ENCODE measurements at places on chromosomes 6 and 20.

GRCh38 chr6:78810698-78811097, 56.7 kb upstream of the IRAK1BP1 start:
- no peak for DNase-seq

DNA sequence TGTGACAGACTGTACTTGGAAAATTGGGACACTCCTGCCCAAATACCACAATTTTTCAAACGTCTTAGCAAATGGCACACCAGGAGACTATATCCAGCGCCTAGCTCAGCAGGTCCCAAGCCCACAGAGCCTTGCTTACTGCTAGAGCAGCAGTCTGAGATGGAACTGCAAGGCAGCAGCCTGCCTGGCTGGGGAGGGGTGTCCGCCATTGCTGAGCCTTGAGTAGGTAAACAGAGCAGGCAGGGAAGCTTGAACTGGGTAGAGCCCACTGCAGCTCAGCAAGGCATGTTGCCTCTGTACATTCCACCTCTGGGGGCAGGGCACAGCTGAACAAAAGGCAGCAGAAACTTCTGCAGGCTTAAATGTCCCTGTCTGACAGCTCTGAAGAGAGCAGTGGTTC, 1003.3 kb upstream of the MAP3K7 start:
- DNase-seq: no peak

- DNase-seq: no peak
These were observed 125.3 kb downstream of the ANKS1A start for GRCh38 chr6:35014341-35014740.

DNA sequence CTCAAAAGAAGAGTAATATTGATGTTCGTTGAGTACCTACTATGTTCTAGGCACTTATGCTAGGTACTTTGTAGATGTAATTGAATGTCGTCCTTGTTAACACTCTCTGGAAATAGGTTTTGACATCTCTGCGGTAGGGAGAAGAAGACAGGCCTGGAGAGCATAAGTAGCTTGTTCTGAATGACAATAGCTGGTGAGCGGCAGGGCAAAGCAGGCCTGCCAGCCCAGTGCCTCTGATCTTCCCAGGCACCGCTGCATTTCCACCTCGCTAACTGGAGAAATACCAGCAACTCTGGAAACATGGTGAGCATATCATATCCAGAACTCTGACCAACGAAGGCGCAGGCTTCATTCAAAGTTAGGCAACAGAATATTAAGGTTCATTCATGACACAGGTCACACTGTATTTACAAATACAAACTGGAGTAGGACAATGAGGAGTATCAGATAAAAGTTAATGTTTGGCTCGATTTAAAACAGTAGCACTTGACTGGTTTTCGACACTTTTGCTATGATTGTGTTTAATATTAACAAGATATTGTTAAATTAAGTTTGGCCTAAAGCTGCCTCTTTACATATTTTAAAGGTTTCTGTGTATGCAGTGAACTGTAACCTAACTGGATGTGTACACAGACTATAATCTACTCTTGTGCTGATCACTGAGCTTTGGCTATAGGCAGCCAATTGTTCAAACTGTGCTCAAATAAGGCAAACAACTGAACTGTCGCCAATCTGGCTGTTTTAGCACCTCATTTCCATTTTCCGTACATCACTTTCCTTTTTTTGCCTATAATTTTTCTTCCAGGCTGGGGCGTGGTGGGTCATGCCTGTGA, 54.1 kb downstream of the PPP1R3G start:
- no peak for DNase-seq

- no peak for DNase-seq
These were observed 243.8 kb upstream of the FOXQ1 start for GRCh38 chr6:1068068-1068467.

DNA sequence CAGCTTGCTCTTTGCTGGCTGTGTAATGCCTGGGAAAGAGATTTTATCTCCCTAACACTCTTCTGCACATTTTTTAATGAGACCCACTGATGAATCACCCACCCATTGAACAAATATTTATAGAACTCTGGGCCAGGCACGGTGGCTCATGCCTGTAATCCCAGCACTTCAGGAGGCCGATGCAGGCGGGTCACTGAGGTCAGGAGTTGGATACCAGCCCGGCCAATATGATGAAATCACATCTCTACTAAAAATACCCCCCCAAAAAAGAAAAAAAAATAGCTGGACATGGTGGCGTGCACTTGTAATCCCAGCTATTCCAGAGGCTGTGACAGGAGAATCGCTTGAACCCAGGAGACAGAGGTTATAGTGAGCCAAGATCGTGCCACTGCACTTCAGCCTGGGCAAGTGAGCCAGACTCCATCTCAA, 82.1 kb upstream of the SIRPA start:
- DNase-seq: no peak

DNA sequence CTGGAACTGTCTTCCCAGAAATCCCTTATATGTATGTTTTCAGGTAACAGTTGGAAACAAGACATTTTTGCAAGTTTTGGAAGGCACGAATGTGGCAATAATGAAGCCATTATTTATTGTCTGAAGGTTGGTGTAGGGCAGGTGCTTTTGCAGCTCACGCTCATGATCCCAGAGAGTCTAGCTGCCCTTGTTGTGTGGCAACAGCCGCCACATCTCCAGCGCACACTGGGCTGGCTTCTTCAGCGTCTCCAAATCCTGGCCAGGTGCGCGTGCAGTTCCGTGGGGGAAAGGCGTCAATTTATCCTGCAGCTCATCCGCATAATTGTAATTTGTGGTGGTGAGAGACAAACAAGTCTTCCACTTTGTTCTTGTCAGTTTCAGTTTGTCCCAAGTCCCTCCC, 71.2 kb downstream of the TRDN start:
- DNase-seq: no peak

DNA sequence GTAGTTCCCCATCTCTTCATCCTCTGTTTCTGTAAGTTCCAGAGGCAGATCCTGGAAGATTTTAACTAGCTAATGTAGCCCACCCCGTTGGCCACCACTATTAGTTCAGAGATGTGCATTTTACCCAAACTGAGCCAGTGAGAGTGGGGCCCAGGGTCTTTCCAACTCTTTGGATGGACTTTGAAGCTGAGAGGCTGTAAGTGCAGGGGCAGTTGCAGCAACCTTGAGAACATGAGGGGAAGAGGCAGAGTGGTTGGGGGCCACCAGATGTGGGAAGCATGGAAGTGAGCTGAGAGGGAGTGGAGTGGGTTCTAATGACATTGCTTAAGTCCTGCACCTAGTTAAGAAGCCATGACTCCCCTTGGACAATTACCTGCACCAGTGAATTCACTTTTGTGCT, 72.2 kb downstream of the CDH26 start:
- DNase-seq: no peak

GRCh38 chr20:47982574-47983360, 197.5 kb upstream of the SULF2 start:
- DNase-seq: no peak

DNA sequence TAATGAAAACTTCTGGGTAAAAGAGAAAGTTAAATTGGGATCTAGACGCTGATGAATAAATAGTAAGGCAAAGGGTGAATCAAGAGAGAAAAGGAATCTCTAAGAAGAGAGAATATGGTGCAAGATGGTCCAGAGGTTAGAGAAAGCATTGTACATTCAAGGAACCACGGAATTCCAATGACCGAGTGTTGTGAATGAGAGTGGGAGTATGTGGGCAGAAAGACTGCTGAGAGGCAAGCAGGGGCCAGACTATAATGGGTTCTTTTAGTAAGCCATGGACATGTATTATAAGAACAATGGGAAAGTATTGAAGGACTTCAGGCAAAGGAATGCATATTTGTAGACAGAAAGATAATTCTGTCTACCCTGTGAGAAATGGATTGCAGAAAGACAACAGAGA, 45.2 kb downstream of the SPTLC3 start:
- DNase-seq: no peak

GRCh38 chr6:20790032-20790791, 256.0 kb downstream of the CDKAL1 start:
- DNase-seq: no peak

DNA sequence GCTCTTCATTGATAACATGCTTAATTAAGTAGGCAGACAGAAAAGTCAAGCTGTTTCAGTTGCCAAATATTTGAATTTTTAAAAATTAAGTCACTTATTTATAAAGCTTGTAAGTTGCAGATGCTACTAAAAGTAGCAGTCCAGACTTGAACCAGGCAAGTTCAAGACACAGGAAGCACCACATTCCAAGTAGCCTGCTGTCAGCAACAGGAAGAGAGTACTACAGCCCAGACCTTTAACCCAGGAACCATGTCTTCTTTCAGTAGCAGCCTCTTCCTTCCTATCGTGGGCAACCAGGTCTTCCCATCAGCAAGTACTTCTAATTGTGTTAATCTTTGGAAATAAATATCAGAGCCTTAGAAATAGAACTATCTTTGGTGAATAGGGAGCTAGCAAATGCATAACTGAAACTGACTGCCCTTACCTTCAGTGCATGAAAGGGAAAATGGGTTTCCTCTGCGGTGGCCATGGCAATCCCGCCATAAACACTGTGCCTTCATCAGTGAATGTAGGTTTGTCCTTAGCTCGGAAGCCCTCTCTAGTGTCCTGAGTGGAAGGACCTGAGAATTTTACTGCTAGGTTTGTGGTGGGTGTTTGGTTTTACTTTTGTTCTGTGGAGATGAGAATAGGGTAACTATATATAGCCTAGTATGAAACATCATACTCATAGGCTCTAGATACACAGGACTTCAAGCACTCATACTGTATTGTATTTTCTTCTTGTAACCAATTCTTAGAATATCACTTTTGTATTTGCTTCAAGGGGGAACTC, 95.6 kb downstream of the SYCP2 start:
- DNase-seq: no peak

DNA sequence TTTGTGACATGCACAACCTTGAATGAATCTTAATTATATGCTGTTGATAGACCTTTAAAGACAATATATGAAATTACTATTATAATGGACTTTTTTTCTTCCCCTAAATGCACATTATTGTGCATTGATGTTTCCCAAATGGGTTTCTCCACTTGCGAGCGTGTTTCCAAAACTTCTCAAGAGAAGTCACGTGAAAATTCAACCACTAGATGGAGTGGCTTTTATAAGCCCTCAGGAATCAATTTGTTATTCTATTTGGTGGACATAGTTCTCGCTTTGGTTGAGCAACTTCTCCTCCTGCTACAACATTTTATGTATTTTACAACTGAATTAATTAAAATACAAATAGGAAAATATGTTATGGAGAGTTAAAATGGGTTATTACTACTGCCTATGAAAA, 9.0 kb downstream of the CNR1 start:
- DNase-seq: no peak

DNA sequence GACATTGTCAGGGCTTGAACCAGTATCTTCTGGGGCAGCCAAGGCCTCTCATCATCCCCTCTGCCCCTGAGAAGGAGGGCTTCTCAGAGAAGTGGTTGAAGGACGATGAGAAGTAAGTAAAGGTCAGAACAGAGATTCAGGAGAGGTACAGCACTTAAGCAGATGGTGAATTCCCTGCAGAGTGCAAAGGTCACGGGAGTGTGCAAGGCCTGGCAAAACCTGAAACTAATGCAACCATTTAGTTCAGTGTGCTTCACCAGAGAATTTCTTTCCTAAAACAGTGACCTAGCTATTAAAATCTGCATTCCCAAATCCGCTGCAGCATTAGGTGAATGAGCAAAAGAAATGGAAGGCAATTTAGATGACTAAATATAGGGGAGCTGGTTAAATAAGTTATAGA, 58.4 kb downstream of the TRERF1 start:
- no peak for DNase-seq

- DNase-seq: no peak
These were observed 210.0 kb upstream of the SNX9 start for GRCh38 chr6:157613011-157613522.

GRCh38 chr6:38498805-38499445, 140.8 kb downstream of the BTBD9 start:
- no peak for DNase-seq

DNA sequence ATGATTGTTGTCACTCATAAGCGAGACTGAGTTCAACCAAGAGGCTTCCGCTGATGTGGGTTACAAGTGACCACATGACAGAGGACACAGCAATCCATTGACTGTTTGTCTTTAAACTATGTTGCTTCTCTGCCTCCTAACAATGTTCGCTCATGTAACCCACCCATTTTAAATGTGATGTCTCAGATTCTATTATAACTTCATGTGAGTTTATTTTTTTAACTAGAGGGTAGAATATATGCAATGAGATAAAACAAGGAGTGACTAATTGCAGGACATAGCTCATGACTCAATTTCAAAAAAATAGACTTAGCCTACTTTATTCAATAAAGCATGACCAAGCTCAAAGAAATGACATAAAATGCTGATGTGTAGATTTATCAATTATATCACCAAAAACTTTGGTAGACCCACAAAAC, 119.2 kb upstream of the SASH1 start:
- DNase-seq: no peak

GRCh38 chr20:10639737-10640556, 33.9 kb downstream of the JAG1 start:
- DNase-seq: no peak

DNA sequence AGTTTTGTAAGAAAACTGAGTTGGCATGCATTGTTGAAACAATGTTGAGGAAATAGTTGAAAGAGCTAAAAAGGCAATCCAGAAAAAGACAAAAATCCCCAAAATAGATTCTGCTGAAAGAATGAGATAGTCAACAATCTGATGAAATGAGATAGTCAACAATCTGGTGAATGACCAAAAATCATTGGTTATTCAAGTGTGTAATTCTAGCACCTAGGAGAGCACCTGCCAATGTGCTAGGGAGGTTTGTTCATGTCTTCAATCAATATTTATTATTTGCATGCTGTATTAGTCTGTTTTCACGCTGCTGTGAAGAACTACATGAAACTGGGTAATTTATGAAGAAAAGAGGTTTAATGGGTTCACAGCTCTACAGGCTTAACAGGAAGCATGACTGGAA, 307.1 kb upstream of the HSF2 start:
- no peak for DNase-seq

GRCh38 chr6:15901141-15902115, 227.5 kb upstream of the MYLIP start:
- DNase-seq: peak; percentile 32

DNA sequence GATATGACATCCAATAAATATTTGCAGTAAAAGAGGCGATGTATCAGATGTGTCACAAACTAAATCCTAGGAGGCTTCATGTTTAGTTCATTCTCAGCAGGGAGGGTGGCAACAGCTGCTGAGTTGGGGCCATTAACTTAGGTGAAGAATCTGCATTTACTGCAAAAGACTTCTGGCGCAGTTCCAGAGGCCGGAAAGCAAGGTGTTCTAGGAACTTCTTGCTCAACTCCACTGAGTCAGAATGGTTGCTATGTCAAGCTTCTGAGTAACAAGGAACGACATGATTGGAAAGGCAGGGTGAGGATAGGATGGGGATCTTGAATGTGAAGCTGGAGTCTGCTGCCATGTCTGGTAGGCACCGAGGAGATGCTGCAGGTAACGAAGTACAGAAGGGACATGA, 11.7 kb downstream of the ADNP start:
- no peak for DNase-seq

DNA sequence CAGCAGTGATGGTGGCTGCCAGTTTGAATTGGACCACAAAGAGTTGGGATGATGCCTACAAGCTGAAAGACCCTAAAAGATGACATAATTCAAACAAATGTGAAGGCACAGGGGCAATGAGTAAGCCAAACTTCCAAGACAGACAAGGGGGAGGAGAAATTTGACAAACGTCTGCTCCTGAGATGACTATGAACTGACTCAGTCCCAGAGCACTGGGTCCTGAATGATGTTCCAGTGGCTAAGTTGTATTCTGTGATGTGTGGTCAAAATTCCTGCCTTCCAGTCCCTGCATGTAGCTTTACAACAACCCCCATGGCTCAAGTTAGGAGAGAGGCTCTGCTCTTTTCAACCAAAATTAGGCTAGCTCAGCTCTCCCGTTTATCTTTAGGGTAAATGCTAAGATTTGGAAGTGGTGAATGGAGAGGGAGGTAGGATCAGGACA, 86.1 kb upstream of the SIRPA start:
- no peak for DNase-seq

GRCh38 chr6:168208402-168208801, 111.2 kb downstream of the DACT2 start:
- no peak for DNase-seq

Measured in activated CD4-positive, alpha-beta T cell treated with anti-CD3 and anti-CD28 coated beads, Interleukin-2, amount 10 ng/mL, durations not matched to agents 7 days and 5 days (primary cell).